Forelimb muscle (tissue), 1 donor: ENCODE measurements at places on chromosomes 12 and 14.
A peak's percentile ranks its signal among the peaks of the same experiment; 100 is the strongest.

DNA sequence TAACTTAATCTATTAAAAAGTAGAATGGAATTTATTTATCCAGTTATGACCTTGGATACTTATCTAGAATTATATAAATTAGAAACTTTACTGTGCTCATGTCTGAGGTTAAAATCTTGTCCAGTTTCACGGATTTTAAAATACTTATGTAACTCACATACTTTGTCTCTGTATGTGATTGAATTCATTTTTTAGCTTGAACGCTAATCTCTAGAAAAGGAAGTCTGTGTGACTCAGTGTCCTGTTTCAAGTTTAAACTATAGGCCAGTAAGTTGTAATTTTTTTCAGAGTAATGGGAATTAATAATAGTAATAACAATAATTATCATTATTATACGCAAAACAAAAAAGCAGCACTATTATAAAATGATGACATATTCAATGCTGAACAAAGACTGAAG is 168.6 kb downstream of the CPNE8 start:
- no peak for DNase-seq

DNA sequence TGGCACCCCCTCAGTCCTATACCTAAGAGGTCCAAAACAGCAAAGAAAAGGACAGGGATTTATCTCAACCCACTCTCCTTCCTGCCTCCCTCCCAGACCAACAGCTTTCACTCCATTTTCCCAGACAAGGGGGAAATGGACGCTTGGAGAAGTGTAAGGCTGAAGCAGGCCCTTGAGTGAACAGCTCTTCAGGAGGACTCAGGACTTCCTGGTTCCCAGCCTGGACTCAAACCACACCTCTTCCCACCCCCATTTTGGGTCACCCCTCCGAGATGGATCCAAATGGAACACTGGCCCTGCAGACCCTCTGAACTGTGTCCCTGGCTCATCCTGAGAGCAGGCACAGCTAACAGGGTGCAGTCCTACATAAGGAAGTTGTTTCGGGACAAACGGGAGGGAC is 2.7 kb downstream of the KMT2D start:
- DNase-seq = no peak

DNA sequence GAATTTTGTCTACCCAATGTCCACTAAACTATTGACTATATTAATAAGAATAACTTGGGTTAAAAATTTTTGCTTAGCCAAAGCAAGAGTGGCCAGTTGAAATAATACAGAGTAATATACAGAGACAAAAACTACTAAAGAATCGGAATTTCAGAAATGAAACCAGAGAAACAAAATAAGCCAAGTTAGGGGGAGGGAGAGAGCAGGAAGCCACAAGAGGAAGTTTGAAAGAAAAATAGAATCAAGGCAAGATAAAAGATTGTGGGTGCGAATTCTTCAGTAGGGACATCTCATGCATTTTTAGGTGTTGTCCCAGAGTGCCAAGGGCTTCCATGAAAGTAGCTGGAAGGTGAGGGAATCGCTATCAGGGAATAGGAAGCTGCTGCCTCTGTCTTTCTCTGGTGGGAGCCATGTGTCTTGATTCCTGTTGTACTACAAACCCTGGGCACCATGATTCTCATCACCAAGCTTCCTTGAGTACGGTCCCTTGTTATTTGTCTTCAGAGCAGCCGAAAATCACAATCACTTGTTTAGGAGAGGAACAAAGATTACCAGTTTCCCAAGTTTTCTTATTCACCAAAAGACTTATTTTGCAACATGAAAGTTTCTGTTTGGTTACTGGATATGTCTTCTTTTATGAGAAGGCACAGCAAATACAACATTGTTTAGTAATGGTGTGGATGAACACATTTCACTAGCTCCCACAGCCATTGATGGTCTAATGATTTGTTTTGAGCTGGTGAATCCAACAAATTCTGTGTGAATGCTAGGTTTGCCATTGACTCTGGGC is 16.7 kb downstream of the NEUROD4 start:
- DNase-seq = no peak

DNA sequence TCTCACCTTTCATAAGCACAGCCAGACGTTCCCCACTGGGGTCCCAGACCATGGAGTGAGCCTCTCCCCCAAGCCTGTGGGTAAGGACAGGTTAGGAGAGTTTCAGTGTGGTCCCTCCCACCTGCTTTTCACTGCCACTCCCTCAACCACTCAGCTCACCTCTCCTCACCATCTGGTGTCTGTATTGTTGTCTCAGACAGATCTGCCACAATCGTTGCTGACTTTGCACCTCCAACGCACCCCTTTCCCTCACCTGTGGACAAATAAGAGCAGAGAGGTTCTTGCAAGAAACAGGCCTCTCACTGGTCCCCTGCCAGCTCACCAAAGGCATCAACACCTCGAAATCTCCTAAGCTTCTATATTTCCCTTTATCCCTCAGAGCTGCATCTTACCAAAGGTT is 8.8 kb downstream of the MYG1 start:
- DNase-seq = no peak

GRCh38 chr12:38132139-38132538 is 184.4 kb upstream of the ALG10B start:
- DNase-seq = no peak

GRCh38 chr12:958588-959123 is 9.2 kb upstream of the RAD52 start:
- no peak for DNase-seq

GRCh38 chr12:13571035-13571434 is 374.5 kb downstream of the EMP1 start:
- DNase-seq = no peak

- no peak for DNase-seq
Observed at GRCh38 chr12:10223208-10223607, 10.5 kb downstream of the GABARAPL1 start.

DNA sequence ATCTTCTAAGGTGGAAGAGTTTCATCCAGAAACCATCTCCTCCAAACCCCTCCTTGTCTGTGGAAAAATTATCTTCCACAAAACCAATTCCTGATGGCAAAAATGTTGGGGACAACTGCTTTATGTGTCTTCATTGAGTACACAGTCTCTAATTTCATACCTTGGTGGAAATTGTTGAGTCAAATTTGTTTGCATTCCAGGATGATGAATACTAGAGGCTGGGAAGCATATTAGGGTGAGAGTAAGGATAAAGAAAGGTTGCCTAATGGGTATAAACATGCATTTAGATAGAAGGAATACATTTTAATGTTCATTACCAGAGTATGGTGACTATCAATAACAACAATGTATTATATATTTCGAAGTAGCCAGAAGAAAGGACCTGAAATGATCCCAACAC is 98.2 kb downstream of the C12orf42 start:
- no peak for DNase-seq

DNA sequence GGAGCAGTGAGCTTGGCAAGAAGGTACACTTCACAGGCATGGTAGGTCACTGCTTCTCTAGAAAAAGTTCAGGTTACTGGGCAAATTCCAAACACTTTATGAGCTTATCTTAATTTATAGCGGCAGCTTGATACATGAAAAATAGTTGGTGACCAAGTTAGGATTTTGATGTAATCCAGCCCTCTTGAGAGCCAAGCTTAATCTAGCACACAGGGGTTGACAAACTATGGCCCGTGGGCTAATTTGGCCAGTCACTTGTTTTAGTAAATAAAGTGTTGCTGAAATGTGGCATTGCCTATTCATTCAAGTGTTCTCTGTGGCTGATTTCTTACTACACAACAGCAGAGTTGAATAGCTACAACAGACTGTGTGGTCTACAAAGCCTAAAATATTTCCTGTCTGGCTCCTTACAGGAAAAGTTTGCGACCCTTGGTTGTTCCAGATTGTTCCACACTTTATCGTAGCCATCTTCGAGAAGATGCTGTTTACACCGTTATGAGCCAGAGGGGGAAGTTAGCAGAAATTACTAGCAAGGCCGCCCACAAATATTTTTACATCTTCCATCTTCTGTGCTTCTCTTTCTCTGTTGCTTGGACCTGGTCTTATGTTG is 120.9 kb downstream of the DAAM1 start:
- no peak for DNase-seq

GRCh38 chr12:53244337-53244736 is 12.3 kb upstream of the RARG start:
- DNase-seq = no peak

- peak; percentile 48 for DNase-seq
Observed at GRCh38 chr14:61025251-61026223, 44.5 kb downstream of the SLC38A6 start.

DNA sequence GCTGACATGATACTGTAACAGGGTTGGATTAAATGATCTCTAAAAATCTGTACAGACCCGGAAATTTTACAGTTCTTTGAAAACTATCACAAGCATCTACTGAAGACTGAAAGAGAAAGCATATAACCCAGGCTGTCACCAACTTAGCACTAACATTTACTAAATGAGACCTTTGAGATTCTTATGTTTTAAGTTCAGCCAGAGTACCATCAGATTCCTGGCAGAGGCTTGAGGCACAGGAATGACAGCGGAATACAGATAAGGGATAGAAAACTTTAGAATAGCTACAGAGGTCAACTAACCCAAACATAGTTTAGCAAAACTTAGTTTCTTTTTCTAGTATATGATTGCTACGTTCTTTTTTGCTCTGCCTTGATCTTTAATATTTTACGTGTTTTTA is 91.6 kb upstream of the FERMT2 start:
- DNase-seq = no peak

DNA sequence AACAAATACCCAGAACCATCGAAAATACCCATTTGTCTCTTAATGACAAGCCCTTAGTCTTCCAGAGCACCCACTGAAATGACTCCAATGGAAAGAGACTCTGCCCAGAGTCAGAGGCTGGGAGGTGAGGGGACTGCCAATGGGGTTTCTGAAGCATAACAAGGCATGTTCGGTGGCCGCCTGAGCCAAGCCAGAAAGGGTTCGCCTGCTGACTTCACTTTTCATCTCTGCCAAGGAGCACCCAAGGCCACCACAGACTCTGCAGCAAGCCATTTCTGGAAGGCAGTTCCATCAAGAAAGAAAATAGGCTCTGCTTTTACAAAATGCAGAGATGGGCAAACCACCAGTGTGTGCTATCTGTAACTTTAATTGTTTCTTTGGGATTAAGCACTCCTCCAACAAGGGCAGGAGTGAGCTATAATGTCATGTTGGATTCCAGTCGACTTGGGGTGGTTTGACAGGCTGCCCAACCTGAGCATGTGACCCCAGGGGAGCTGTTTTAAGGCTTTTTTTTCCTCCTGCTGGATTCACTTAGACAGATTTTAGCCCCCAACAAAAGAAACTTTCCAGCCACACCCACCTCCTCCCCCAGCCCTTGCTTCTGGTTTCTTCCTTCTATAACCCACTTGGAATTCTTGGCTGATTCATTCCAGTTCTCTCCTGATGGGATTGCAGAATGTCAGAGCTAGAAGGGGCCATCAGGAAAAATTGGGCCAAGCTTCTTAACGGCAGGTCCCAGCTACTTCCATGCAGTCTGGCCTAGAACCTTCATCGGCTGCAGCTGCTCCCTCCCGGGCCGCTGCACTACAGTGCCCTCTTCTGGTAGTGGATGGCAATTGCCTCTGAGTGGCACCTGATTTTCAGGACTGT is 24.1 kb downstream of the CKAP4 start:
- no peak for DNase-seq

GRCh38 chr12:2580821-2581220 is 213.9 kb upstream of the FKBP4 start:
- DNase-seq = no peak

DNA sequence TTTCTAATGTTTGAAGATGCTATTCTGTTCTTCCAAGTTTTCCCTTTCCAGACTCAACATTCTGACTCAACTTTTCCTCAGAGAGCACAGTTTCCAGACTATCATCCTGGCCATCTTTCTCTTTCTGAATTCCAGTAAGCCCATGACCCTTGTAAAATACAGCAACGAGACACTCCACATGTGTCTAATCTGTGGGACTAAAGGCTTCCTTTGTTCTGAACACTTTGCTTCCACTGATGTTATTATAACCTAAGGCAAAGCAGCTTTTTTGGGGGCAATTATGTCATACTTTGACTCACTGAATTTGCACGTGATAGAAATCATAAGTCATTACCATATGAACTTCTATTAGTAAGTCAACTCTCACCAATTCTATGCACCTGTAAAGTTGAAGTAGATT is 6.3 kb upstream of the ART4 start:
- DNase-seq = peak; percentile 83

DNA sequence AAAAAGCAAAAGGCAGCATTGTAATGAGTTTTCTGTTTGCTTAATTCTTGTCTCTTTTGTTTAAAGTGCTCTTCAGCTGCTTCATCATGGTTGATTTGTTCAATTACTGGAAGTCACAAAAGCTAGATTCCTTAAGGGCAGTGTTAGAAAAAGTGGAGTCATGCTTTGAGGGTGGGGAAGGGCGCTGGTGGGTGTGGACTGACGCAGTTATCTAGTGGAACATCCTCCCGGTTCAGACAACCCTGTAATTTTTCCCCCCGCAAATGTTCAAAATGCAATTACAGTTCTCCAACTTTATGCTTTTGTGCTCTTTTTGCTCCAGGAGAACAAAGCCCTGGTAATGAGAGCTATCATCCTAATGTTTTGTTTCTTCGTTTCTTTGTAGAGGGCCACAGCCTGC is 2.1 kb downstream of the AKAP6 start:
- DNase-seq = no peak

DNA sequence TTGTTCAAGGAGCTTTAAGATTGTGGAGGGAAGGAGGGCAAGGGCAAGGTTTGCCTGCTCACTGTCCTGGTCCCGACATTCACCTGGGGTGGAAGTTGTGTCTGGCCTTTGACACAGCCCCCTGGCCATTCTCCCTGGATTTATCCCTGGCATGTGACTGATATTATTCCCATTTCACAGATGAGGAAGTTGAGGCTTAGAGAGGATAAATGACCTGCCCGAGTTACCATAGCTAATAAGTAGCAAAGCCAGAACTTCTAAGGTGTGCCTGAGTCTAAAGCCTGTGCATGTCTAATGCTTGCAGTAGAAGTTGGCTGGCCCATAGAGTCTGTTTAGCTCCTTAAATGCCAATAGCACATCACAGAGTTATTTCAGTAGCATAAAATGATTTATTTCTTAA is 720 bp upstream of the FGF6 start:
- no peak for DNase-seq

- no peak for DNase-seq
Observed at GRCh38 chr14:20477211-20477876, 8.1 kb downstream of the PNP start.

DNA sequence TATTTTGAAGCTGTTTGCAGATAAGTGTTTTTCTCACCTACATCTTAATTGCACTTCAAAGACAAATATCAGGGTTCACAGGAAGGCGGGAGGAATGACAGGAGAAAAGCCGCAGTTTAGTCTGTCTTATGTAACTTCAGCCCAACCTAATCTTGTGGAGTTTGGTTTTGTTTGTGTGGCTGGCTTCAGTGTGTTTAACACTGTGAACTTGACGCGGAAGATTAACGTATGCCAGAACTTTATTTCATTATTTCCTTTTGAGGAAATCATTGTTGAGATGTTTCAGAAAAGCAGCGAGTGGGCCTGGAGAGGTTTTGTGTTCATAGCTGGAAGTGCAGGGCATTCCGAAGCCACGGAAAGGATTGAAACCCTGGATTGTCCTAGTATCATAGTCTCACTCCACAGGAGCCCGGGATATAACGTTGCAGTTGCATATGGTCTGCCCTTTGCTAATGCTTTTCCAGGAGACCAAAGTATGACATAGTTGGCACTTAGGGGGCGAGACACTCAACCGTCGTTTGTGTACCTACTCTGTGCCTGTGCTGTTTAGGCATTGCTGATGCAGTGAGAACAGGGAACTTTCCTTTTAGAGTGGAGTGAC is 2.0 kb downstream of the PELI2 start:
- DNase-seq = no peak

- no peak for DNase-seq
Observed at GRCh38 chr14:53147893-53148292, 5.2 kb downstream of the DDHD1 start.

- no peak for DNase-seq
Observed at GRCh38 chr12:110819646-110820045, 27.1 kb upstream of the CCDC63 start.
